ENCODE measurements at places on chromosomes 6 and 20.
A peak's percentile ranks its signal among the peaks of the same experiment; 100 is the strongest.

DNA sequence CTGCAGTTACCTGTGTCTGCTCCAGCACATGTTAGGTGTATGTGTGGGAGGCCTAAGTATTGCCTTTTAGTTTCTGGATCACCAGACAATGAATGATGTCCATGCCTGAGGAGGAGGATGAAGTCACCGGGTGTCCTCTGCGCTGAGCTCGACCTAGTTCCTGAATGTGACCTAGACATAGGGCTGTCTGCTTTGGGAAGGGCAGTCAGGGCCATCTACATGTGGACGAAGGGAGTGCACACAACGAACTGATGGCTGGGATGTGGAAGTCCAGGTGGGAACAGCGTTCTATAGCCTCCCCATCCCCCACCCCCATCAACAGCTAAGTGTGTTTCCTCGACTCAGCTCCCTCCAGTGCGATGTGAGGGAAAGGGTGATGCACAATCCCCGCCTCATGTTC lies 186.3 kb downstream of the QKI start:
- no peak for DNase-seq

DNA sequence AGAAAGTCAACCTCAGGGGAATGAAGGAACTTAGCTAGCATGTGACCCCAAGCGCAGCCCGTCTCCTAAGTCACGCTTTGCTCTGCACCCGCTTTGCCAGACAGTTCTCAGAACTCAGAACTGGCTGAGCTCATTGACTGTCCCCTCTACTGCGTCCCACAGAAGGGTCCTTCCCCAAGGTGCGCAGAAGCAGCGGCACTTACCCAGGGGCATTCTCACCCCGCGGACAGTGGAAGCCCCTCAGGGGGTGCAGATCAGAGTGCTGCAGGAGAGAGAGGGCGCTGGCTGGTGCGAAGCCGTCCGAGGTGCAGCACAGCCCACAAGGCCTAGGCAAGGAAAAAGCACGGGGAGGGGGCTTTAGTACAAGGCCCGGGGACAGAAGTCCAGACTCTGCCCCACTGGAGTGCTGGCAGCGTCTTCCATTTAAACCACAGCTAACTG lies 807 bp downstream of the SNHG17 start:
- peak; percentile 41 for DNase-seq

DNA sequence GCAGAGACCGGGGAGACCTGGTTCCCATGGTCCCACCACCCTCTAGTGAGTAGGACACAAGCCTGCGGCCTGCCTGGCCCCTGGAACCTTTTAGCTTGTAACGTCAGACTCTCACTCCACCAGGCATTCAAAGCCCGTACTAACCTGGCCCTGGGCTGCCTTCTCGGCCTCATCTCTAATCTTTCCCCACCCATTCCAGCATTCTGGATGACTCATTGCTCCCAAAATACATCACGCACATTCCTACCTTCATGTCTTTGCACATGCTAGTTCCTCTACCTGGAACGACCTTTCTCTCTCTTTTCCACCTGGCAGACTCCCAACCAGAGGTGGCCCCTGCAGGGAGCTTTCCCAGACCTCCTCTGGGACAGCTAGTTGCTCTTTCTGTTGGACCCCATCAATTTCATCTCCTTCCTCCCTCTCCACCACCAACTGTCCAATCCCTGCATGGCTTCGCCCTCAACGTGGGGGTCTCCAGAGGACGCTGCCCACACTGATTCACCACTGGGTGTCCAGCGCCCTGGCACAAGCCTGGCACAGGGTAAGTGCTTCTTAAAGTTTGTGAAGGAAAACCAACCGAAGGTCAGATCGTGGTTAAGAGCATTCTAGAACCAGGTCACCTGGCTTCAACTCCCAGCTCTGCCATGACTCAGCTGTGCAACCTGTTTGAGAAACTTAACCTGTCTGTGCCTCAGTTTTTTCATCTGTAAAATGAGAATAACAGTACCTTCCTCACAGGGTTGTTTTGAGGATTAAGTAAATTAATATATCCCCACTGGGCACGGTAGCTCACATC lies 35.2 kb downstream of the JPH2 start:
- DNase-seq = no peak

DNA sequence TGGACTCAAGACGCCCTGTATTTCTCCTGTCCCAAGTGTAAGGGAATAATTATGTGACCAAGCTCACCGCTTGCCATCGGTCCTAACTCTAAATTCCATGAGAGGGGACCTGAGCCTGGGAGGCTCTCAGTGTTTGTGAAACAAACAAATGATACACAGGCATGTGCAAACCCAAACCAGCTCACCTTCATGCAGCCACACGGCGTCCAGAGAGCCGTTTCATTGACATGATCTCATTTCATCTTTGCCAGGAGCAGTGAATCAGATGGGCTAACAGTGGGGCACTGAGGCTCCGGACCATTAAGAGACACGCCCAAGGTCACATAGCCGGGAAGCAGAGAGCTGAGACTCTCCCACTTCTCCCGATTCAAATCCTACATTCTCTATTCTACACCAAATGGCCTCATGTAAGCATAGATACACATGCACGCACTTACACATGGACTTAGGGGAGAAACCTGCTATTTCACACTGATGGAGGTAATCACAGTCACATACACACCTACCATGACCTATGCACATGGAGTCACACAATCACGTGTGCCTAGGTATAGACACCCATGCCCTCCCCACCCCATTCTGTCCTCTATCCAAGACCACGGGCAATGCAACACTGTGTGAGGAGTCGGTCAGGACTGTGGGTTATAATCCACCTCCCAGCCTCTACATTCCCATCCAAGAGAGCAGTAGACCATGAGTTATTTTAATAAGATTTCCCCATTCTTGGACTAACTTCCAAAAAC lies 1.1 kb downstream of the BNIP5 start:
- DNase-seq = no peak

DNA sequence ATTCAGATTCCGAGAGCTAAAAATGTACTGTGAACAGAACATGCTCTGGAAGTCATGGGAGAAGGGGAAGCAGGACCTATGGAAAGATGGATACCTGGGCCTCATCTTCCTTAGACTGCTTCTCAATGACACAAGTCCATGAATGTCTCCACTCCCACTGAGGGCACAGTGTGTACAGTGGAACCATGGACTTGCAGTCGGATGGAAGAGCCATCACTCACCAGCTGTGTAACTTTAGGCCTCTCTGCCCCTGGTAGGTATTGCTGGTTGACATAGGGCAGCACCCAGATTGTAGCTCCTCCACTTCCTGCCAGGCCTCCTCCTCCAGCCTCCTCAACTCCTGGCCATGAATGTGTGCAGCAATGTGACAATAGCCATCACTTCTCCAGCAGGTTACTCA lies 52.5 kb downstream of the MAFB start:
- DNase-seq = no peak

- no peak for DNase-seq
Measured at GRCh38 chr6:19753826-19754225, 83.3 kb upstream of the ID4 start.

- DNase-seq = no peak
Measured at GRCh38 chr6:98672681-98673475, 161.5 kb upstream of the POU3F2 start.

DNA sequence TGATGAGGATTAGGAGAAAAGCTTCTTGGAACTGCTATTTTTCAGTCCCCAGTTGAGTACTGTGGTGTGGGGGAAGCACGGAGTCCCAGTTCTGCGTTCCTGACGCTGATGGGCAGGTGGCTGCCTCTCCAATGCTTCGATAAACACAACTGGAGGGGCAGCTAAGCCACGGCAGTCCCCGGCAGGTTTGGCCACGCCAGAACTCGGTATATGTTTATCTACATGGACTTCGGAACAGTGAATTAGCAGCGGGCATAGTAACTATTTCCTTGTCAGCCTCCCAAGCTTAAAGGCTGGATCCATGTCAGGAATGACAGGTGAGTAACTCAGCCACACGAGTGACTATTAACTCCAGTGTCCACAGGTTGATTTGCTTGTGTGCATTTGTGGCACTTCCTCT lies 354.4 kb downstream of the ZFAND3 start:
- no peak for DNase-seq

GRCh38 chr6:136102991-136103688 lies 147.0 kb downstream of the MTFR2 start:
- no peak for DNase-seq

DNA sequence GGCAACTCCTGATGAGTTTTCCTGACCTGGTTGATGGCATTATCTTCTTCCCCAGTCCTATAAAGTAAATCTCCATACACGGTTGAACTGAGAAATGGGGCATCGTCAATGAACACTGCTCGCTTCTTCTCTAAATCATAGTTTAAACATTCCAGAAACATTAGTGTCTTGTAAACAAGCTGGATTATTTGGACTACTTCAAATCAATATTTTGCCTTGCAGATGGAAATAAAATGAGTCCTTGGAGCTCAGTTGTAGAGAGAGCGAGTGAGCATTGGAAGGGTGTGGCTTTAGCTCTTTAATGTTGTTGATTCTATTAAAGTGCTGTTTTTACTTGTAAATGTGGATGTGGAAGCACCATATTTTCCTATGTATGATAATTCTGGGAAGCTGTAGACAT lies 18.4 kb downstream of the C6orf89 start:
- DNase-seq = no peak

- DNase-seq = no peak
Measured at GRCh38 chr6:25553502-25553901, 98.5 kb upstream of the SCGN start.

DNA sequence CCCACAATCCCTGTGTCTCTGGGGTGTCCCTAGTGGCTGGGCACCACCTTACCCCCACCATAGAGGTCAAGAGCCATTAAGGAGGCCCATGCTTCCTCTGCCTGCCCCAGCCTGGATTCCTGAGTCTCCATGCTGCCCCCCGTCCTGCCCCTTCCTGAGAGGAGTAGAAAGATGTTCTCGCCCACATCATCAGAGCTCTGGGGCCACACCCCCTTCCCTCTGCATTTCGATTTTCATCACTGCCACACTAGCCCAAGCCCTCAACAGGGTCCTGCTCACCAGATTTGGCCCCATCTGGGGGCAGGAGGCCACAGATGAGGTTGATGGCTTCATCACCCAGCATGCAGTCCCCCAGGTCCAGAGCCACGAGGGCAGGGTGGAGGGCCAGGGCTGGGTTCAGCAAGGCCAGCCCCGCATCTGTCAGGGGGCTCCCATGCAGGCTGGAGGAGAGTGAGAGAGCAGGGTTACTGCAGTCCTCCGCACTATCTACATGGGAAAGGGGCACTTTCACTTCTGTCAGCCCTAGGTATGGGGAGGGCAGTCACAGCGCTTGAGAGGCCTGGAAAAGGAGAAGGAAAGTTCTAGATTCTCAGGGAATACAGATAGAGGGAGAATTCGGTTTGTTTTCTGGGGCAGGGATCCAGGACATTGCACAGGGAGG lies 1.5 kb downstream of the LRRC73 start:
- no peak for DNase-seq

All from activated CD4-positive, CD25-positive, alpha-beta regulatory T cell treated with anti-CD3 and anti-CD28 coated beads, Interleukin-2, amount 50 U/mL, for 72 hours (primary cell).